ENCODE measurements at places on chromosomes 12 and 14.

GRCh38 chr12:112112409-112113133 is 4.0 kb upstream of the NAA25 start:
- DNase-seq: no peak

GRCh38 chr14:105702275-105702817 is 176.0 kb downstream of the TMEM121 start:
- no peak for DNase-seq

DNA sequence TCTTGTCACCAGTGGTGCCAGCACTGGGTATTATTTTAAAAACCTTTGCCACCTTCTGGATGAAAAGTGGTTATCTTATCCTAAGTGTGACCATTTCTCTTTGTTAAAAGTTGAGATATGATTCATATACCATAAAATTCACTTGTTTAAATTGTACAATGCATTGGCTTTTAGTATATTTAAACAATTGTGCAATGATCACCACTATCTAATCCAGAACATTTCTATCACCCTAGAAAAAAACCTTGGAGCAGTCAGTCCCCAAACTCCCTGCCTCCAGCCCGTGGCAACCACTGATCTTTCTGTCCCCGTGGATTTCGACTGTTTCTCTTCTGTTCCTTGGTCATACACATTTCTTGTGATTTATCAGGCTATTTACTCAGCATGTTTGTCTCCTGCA is 28.3 kb downstream of the SH2B3 start:
- DNase-seq: no peak

DNA sequence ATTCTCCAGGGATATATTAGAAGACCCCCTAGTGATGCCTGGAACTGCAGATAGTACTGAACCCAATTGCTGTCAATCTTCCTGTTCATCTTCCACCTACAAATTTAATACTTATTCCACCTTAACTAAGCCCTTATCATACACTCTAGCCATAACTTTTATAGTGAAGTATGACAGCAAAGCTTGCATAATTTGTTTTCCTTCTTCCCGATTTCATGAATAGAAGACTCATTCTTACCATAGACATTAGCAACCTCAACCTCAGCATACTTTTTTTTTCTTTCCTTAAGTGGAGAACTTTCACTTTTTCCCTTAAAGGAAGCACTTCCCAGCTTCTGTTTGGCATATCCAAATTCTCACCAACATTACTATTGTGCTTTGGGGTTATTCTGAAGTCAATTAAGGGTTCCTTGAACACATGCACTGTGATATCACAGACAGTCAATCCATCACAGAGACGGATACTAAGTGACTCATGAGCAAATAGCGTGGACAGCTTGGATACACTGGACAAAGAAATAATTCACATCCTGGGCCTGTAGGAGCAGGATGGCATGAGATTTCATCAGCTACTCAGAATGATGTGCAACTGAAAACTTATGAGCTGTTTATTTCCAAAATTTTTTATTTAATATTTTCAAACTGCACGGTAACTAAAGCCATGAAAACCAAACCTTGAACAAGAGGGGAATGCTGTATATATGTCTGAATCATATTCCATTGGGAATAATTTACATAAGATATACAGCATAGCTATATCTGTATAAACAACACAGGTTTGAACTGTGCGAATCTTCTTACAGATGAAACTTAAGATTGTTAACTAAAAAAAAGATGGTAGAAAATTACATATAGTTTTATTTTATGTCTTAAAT is 63.9 kb downstream of the SYT1 start:
- DNase-seq: no peak

GRCh38 chr14:57930241-57930975 is 64.5 kb upstream of the SLC35F4 start:
- DNase-seq: no peak

DNA sequence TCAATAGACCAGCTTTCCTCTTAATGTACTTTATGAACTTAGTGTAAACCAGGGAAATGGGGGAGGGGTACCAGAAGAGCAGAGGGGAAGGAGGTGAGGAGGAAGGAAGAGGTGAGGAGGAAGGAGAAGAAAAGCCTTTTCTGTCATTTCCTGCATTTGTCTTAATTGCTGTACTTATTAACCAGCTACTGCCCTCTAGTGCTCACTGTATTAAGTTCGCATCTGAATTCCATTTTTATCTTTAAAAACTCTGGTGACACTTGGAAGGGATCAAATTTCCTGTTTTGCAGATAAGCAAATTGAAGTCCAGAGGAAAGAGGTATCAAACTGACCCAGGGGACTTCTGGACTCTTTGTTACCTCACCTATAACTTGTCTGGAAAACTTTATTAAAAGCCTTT is 22.2 kb downstream of the MANSC1 start:
- peak; percentile 24 for DNase-seq

DNA sequence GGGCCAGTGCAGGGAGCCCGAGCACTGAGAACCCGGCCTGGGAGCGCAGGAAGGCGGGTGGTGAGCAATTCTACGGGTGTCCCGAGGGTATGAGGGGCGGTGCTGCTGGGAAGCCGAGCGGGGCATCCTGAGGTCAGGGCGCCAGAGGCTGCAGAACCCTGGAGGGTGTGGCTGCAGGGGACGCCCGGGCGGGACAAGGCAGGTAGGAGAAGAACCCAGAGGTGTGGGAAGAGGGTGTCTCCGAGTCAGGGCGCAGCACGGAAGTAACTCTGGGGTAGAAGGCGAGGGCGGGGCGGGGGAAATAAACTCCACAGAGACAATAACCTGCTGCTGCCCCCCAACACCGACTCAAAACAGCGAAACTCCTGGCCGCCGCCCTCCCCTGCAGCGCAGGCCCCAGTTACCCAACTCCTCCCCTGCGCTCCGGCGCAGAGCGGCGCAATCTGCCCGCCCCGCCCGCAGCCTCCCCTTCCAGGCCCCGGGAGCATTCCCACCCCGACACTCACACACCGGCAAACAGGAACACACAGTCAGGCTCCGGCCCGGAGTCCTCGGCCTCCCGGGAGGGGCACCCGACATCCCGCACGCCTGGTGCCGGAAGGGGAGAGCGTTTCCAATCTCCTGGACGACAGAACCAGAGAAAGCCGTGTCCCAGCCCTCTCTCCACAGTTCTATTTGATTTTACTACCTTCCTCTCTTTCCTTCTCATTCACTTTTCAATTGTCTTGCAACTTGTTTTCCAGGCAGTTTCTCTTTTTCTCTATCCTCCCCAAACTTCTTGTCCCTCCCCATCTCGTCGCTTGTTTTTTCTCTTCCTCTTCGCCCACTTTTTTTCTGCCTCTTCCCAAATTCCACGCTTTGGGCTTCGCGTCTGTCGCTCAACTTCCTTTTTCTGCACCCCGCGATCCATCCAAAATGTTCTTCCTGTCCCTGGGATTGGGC is 2.4 kb downstream of the HRK start:
- no peak for DNase-seq

- no peak for DNase-seq
These were observed 513.0 kb downstream of the TMEM121 start for GRCh38 chr14:106039400-106039799.

- no peak for DNase-seq
These were observed 202.1 kb upstream of the KITLG start for GRCh38 chr12:88782351-88782750.

GRCh38 chr12:26122681-26123481 is 2.0 kb downstream of the BHLHE41 start:
- no peak for DNase-seq

DNA sequence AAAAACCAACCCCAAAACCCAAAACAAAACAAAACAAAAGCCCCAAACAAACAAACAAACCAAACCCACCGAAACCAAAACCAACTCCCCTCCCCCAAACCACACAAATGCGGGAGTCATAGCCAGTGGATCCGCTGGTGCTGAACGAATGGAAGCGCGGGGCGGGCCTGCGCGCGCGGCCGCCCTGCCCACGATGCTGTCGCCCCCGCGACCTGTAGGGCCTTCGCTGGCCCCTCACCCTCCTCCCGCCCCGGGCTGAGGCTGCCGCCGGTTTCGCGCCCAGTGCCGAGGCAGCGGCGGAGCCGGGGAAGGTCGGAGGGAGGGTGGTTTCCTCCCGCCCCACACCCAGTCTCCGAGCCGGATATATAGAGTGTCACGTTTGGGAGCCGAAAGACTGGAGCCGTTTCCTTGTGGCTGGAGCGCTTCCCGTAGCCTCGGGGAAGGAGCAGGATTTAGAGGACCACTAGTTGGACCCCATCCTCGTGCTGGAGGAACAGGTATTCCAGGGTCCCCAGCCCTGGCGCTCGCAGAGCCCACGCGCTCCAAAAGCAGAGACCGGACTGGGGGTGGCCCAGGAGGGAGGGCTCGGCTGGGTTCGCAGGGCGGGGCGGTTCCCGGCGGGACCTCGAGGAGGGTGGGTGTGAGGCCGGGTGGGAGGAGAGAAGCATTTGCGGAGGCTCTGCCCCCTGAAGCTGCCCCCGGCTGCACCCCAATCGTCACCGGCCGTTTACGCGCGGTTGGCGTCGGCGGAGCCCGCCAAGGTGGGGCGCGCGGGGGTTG is at the start of gene FAR2:
FAR2 (plus strand) TSS at position 368 of the 780 bp plus-strand sequence. CDS start 121,172 bp downstream, outside the sequence.
- DNase-seq: no peak

DNA sequence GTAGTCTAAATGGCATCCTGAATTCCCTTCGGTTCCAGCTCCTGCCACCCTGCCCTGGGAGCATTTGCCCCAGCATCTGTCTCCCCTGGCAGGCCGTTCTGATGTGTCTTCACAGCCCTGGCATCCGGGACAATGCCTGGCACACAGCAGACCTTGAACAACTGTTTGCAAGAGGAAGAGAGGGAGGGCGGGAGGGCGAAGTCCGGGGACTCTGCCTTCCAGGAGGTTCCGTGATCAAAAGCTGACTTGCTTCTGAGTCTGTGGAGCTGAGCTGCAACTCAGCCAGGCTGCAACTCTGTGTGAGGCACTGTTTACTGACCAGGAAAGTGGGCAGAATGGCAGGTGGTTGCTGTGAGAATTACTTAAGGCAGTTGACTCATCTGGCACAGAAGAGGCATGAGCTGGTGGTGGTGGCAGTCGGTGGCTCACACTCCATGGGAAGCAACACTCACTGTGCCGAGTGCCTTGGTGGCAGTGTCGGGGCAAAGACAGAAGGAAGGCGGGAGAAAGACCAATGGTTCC is 61.1 kb upstream of the DLK1 start:
- no peak for DNase-seq

DNA sequence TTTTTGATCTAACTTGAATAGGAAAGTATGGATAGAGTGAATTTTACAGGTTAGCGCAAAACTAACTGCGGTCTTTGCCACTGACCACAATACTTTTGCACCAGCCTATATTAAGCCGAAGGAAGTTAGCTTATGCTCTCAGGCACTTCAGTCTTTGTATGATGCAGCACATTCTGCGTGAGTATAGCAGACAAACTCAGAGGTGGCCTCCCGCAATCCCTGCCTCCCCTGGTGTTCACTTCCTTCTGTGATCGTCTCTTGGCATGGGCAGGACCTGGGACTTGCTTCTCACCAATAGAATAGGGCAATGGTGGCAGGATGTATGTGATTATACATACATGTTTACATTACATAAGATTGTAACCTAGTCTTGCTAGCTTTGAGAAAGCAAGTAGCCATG is 10.3 kb upstream of the SLC6A13 start:
- no peak for DNase-seq

- no peak for DNase-seq
These were observed 13.0 kb upstream of the LBHD2 start for GRCh38 chr14:103070971-103071542.

- no peak for DNase-seq
These were observed 1092.1 kb upstream of the TMEM132C start for GRCh38 chr12:127174881-127175280.

DNA sequence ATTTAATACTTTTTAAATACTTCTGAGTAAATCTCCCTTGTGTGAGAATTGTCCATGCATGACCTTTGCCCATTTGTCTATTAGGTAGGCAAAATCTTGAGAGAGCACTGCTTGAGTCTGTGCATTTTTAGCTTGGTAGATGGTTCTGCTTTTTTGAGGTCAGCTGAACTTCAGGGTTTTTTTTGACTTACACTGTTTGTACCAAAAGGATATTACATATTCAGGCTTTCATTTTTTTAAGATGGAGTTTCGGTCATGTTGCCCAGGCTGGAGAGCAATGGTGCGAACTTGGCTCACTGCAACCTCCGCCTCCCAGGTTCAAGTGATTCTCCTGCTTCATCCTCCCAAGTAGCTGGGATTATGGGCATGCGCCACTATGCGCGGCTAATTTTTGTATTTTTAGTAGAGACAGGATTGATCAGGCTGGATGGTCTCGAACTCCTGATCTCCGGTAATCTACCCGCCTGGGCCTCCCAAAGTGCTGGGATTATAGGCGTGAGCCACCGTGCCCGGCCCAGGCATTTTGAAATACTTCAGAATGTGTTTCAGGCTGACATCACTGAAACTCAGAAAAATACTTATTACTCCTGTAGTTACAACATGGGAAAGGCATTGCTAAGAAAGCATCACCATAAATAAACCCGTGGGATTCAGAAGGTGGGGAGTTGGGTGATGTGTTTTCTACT is 11.1 kb downstream of the RASSF3 start:
- DNase-seq: no peak

DNA sequence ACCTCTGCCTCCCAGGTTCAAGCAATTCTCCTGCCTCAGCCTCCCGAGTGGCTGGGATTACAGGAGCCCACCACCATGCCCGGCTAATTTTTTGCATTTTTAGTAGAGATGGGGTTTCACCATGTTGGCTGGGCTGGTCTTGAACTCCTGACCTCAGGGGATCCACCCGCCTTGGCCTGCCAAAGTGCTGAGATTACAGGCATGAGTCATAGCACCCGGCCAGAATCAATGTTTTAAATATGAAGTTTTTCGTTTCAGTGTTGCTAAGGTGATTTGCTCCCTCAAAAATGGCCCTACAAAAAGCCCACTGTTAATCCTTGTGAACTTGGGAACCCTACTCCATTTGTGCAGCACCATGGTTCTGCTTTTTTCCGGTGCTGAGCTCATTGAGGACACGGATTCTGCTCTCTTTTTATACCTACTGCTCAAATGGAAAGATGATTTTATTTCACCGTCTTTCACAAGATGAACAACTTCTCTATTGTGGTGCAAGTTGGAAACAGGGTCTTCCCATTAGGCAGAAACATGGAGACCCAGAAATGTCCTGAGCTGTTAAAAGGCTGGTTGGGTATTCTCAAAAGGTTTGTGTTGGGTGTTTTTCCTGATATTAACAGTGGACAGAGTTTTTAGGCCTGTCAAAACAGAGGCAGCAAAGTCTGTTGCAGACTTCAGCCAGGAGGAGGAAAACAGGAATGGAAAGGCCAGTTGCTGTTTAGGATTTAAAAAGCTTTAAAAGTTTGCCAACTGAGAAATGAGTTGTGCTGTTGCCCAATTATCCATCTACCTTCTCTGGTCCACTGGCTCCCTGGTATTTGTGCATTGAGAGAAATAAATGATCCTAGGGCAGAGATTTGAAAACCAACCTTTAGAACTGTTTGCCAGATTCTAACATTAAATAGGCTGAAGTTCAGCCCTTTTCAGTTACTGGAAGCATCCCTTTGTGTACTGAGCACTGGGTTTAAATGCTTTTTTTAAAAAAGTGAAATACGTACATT is 85.8 kb downstream of the ATP23 start:
- no peak for DNase-seq

GRCh38 chr12:120687578-120688289 is 785 bp downstream of the MLEC start:
- no peak for DNase-seq

GRCh38 chr12:13182881-13183280 is 13.6 kb upstream of the EMP1 start:
- DNase-seq: no peak

GRCh38 chr12:114500131-114500530 is 94.2 kb upstream of the TBX5 start:
- no peak for DNase-seq

- DNase-seq: no peak
These were observed 372.8 kb downstream of the NELL2 start for GRCh38 chr12:44503329-44503728.

GRCh38 chr12:98154850-98155249 is 360.5 kb upstream of the TMPO start:
- no peak for DNase-seq
